ENCODE measurements at places on chromosomes 12 and 14.

- no peak for DNase-seq
Observed at GRCh38 chr12:67430708-67431335, 161.7 kb downstream of the CAND1 start.

DNA sequence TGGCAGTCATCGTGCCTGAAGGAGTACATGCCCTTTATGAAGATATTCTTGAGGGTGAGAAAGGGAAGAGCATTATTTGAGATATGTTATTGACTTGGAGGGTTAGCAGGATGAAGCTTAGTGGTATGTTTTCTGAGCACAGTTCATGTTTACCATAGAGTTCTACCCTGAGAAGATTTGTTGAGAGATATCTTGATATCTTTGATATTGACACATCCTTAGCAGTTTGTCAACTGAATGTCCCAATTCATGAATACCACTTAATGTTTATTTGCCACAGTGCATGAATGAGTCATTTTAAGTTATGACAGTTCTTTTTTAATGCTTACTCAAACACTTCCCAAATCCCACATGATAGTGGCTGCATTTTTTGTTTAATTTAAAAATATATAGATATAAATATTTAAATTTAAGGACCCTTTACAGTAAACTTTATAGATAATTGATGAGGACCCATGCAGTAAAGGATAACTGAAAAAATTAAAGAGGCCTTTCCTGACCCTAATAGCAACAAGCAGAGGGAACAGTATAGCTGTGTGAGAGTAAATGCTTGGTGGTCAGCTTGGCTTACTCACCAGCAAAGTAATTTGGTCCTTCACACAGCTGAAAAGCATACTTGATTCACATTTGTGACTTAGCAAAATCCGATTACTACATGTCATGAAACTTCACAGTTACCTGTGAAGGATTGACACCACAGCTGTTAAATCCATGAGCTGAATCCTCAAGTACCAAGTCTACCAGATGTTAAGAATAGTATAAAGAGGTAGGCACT lies 25.8 kb downstream of the SLC39A9 start:
- no peak for DNase-seq

DNA sequence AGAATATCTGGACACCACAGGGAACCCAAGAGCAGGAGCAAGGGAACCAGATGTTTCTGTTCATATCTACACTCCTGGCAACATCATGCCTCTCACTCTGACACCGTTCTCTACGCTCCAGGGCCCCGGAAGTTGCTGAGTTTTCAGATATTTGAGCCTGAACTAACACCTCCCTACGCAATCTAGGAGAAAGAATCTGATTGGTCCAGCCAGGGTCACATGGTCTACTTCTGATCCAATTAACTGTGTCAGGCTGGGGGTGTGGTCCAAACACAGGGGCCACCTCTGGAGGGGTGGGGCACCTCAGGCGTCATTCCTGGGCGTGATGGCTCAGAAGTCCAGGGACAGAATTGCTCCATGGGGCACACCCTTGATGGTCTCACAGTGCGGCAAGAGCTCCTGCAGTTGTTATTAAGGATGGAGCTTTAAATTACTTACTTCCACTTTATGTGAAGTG lies 165.5 kb downstream of the PTPN11 start:
- no peak for DNase-seq

DNA sequence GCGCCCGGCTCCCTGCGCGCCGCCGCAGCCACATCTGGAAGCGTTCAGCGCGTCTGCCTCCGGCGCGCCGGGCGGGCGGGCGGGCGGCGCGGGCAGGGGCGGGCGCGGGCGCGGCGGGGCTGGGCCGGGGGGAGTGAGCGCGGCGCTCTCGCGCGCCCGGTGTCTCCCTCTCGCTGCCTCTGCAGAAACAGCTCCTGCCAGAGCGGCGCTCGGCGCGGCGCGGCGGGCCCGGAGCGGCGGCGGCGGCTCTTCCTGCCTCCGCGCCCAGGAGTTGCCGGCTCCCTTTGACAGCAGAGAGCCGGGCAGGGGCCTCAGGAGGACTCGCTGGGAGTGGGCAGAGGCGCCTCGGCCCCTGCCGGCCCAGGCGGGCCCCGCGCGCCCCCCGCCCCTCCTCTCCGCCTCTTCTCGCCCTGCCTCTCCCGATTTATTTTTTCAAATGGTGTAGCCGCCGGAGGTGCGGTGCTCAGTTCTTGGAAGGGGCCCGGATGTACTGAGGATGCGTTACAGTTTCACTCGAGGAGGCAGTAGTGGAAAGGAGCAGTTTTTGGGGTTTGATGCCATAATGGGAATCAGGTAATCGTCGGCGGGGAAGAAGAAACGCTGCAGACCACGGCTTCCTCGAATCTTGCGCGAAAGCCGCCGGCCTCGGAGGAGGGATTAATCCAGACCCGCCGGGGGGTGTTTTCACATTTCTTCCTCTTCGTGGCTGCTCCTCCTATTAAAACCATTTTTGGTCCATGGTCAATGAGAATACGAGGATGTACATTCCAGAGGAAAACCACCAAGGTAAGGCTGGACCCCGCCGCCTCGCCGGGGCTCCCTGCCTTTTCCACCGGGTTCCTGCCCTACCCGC lies at the start of gene CACNA1C:
TSS of gene CACNA1C (plus strand) at position 162 of the 853 bp plus-strand sequence. CDS start at position 738, 576 bp downstream.
- DNase-seq: no peak

- no peak for DNase-seq
Observed at GRCh38 chr14:104274806-104275205, 136.4 kb downstream of the KIF26A start.

GRCh38 chr12:70920251-70920851 lies at the start of gene PTPRR:
PTPRR (minus strand) TSS chr12:70920738; CDS start chr12:70920390, 348 bp downstream.
- DNase-seq: no peak

GRCh38 chr12:84661786-84662185 lies 250.8 kb downstream of the SLC6A15 start:
- no peak for DNase-seq

GRCh38 chr12:6837370-6838060 lies 3.2 kb upstream of the GNB3 start:
- DNase-seq: no peak

- DNase-seq: no peak
Observed at GRCh38 chr14:91830777-91831176, 36.6 kb downstream of the TC2N start.

GRCh38 chr12:2256453-2256852 lies 203.7 kb downstream of the CACNA1C start:
- no peak for DNase-seq

- no peak for DNase-seq
Observed at GRCh38 chr12:77578466-77579220, 252.1 kb upstream of the NAV3 start.

DNA sequence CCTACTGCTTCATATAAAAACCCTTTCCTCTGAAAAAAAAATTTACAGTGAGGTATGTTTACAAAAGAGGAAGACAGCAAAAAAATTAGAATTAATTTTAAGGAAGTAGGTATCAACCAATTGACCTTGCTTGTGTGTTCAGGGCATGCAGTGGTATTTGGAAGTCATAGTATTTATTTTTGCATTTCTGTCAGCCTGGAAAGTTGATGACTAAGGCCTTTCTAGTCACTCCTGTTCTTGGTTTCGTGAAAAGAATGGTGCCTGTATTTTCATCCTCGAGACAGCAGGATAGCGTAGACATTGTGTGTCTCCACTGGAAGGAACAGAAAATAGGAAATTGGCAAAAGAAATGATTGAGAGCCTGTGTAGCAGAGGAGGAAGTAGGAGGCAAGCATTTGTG lies 24.5 kb downstream of the SLC16A7 start:
- no peak for DNase-seq

- no peak for DNase-seq
Observed at GRCh38 chr14:90942511-90942910, 117.9 kb downstream of the RPS6KA5 start.

DNA sequence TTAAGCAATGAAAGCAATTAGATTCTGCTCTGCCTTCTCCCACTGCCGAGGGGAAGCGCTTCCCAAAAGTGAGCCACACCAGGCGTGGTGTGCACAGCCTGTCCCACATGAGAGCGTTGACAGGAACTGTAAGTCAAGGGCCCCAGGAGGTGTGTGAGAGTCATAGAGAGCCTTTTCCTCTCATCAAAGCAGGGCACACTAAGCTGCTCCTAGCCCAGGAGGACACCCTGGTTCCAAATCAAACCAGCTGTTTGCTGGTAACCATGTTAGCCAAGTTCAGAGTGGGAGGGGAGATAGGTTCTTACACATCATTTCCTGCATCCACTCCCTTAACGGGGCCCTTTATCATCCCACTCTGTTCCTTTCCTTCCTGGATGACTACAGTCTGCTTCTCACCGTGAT lies 98.3 kb downstream of the SPTSSA start:
- no peak for DNase-seq

DNA sequence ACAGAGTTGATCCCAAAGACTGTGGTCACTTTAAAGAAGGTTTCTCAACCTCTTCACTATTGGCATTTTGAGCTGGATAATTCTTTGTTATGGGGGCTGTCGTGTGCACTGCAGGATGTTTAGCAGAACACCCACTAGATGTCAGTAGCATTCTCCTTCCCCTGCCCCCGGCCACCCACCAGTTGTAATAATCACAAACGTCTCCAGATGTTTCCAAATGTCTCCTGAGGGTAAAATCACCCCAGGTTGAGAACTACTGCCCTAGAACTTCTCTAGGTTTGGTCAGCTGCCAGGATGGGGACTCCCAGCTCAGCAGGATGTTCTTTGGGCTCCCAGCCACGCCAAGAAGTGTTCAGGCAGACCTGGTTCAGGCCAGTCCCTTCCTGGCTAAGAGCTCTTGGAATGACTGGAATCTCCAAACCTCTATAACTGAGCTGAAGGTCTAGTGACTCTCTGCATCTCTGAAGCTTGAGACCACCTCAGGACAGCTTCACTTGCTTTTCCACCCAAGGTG lies 12.5 kb upstream of the AJUBA start:
- DNase-seq: peak; percentile 41

- peak; percentile 26 for DNase-seq
Observed at GRCh38 chr12:55974308-55974730, 441 bp downstream of the RAB5B start.

DNA sequence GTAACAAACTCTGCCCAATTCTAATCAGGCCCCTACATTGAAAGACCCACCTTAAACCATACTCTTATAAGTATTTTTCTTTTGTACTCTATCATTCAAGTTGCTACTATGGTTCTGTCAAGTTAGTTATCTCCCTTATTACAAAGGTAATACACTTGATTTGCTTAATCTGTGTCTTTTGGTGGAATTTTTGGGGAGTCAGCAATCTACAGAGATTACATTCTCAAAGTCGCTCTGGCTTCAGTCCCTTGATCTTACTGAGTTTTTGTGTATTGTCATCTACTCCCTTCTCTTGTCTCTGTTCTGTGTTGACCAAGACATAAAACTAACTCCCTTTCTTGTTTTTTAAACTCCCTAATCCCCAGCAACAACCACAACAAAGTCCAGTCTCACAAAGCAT lies 353.1 kb downstream of the LRIG3 start:
- no peak for DNase-seq

DNA sequence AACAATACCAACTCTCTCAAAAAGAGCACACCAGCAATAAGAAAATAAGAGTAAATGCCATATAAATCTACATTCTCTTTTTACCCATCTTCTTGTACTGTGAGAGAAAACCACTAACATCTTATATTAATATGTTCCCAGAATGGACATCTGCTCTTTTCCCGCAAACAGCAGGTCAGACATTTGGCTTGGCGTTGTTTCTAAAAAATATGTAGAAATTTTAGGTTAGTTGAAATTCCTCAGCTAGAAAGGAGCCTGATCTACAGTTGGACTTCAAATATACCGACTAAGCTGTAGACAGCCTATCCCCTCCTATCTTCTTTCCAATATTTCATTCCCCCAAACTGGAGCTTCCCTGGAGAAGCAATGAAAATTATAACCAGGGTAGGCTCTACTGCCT lies 88.7 kb downstream of the PPP2R5E start:
- DNase-seq: no peak

- no peak for DNase-seq
Observed at GRCh38 chr12:120402217-120402616, 33.3 kb upstream of the MSI1 start.

DNA sequence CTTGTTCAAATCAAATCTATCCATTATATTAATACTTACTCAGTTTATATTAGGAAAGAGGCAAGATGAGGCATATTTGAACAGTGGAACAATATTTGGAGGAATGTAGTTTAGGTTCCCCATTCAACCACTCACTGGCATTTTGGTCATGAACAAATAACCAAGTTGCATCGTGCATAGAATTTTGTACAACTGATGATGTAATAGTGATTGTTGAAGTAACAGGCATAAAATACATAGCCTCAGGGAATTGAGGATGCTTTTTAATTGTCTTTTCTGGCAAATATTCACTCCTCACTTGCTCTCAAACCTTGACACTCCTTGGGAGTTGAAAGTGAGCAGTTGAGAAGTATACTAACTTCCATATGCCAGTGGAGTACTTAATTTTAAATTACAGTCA lies 175.2 kb downstream of the SRGAP1 start:
- no peak for DNase-seq

DNA sequence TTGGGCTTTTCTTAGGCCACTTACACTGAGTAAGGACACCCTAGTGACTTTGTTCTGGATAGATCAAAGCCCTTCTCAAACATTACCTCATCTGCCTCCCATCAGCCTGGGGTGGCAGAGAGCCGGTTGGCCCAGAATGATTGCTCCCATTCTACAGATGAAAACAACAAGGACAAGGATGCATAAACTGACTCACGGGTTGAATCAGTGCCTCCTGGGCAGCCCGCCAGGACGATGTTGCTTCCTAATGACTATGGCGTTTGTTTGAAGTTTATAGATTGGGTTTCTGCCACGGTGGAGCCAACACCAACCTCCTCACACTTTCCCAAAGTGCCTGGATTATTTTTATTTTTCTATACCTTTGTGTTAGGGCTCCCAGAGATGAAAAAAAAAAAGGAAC lies 3.6 kb upstream of the VRK1 start:
- no peak for DNase-seq

DNA sequence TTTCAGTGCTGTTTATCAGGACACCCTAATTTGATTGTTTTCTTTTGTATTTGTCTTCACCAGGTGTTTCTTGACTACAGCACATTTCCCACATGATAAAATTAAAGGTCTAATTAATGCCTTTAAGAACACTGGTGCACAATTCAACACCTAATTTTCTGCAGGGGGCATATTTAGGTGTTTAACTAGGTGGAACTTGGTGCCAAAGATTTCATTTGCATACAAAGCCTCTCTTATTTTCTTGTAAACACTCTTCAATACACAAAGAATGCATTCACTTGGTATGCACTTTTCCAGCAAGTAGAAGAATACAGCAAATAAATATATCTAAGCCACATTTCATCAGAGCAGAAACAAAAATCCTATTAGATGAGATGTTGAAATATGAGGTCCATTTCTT lies 646.2 kb upstream of the FOXG1 start:
- DNase-seq: no peak

GRCh38 chr14:69042787-69043444 lies 63.8 kb upstream of the ACTN1 start:
- no peak for DNase-seq

- no peak for DNase-seq
Observed at GRCh38 chr12:88493636-88494035, 86.6 kb downstream of the KITLG start.

Measured in CD4-positive, alpha-beta T cell treated with Interleukin-6 at 100 ng/mL for 8 hours (primary cell).